ENCODE measurements at places on chromosomes 3 and 15.
A peak's percentile ranks its signal among the peaks of the same experiment; 100 is the strongest.

DNA sequence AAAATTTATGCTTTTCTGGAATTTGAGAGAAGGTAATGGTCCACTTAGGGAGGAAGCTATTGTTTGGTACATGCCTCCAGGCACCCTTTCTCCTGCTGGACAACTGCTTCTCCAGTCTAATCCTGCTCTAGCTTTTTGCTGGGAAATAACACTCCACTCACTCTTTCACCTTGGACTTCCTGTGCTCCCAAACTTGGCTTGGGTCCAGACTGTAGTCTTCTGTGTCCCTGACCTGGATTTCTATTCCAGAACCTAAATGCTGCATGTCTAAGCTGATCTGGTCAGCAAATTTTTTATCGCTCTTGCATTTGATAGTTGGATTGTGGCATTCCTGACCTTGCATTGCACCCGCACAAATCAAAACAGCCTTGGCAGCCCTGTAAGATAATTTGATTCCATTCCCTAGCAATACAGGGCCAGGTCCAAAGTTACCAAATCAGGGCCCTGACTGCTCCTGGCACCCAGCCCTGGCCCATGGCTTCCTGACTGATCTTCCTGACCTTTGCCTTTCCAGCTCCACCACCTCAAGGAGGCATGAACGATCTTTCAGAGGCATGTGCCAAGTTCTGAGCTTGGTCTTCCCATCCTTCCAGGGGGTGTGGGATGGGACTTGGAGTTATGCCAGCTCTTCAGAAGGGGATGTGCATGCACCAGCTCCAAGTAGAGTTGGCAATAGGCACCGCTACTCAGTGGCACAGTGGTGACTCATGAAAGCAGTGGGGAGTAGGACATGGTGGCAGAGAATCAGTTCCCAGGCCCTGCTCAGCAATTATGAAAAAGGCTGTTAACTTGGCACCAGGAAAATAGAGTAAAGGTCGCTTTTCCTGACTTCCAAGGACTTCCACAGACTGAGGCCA is 43.9 kb upstream of the GOLGA8J start:
- no peak for DNase-seq

GRCh38 chr3:194952841-194953241 is 267.2 kb downstream of the FAM43A start:
- peak; percentile 46 for DNase-seq

GRCh38 chr15:86935841-86936240 is 856.2 kb downstream of the AGBL1 start:
- no peak for DNase-seq

DNA sequence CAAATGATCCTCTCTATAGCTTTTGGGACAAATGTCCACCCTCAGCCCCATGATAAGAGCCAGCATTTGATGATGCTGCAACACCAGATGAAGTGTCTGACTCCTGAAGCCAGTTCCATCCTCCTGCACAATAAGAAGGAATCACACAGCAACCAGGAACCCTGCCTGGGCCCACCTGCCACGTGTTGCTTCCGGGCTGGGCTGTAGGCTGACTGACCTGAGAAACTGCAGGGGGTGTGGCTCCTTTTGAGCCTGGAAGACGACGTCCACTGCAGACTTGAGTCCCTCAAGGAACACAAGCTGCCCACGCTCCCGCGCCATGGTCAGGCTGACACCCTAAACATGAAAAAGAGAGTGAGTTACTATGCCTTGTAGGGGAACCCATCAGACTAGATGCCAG is 9.4 kb downstream of the ELP6 start:
- no peak for DNase-seq

- DNase-seq, result no peak
These were observed 37.9 kb upstream of the MECOM start for GRCh38 chr3:169701457-169701856.

GRCh38 chr15:82572986-82573385 is 32.7 kb upstream of the RPS17 start:
- DNase-seq, result no peak

DNA sequence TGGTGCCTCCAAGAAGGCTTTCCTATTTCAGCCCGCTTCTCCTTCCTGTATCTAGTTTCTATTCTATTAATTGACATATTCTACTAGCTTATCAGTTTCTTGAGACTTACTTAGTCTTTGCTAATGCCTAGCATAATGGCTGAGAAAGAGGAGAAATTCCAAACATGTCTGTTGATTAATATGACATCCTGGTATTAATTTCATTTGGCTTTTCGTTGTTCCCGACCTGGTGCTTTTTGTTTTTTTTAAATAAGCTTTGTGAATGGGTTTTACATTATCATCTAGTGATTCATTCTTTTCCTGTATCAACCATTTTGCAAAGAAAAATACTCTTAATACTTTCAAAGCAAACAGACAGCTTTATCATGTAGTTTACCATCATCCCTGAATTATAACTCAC is 13.1 kb downstream of the WDR53 start:
- no peak for DNase-seq

- no peak for DNase-seq
These were observed 62.7 kb upstream of the ZNF148 start for GRCh38 chr3:125437631-125438435.

- DNase-seq, result no peak
These were observed 425.4 kb downstream of the PLOD2 start for GRCh38 chr3:145735631-145736030.

- peak; percentile 57 for DNase-seq
These were observed 49.8 kb upstream of the SLC4A7 start for GRCh38 chr3:27533718-27534573.

GRCh38 chr3:188769831-188770230 is 401.9 kb upstream of the TPRG1 start:
- no peak for DNase-seq

- DNase-seq, result no peak
These were observed 2.0 kb downstream of the OR4F15 start for GRCh38 chr15:101813803-101814534.

DNA sequence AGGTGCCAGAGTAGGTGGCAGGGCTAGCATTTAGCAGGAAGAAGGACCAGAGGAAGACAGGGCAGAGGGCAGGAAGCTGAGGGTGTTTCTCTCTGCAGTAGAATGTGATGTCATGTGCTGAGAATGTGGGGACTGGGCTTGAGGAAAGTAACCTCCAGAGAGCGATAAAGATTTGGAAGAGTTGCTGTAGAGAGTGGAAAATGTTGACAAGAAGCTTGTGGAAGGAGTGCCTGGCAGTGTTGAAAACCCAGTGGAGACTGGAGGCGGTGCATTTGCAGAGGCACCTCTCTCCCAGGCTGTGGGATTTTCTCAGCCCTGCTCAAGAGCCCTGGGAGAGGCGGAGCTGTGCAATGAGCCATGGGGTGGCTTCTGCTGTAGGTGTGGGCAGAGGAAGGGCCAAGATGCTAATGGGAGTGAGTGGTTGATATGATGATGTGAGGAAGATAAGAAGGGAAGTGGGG is 54.8 kb downstream of the MESD start:
- no peak for DNase-seq

GRCh38 chr15:88882785-88883184 is 12.6 kb downstream of the HAPLN3 start:
- no peak for DNase-seq

DNA sequence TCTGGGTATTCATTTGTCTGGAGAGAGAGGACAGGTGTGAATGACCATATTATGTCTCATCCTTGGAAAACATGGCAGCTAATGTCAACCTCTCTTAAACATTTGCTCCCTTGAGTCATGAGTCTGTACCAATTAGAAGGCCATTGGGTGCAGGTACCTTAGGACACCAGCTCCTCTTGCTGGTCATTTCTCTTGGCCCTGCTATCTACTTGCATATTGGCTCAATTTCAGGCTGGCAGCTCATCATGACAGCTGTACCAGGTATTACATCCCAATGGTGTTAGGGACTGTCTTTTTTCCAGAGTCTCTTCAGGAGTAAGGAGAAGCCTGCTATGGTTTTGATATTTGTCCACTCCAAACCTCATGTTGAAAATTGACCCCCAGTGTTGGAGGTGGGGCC is 92.2 kb upstream of the ANKRD28 start:
- DNase-seq, result no peak

DNA sequence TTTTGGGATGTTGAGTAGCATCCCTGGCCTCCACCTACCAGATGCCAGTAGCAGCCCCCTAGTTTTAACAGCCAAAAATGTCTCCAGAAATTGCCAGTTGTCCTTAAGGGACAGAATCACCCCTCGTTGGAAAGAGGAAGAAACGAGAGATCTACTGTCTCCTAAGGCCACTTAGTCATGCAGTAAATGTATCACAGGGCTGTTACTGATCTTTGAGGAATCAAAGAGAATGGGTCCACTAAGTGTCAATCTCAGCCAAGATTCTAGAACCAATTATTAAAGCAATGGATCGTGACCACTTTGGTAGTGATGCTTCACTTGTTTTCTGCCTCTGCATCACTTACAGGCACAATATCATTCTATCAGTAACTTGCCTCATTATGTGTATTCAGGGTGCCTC is 26.4 kb downstream of the POLG start:
- no peak for DNase-seq

GRCh38 chr15:64749167-64749566 is 26.2 kb downstream of the RBPMS2 start:
- no peak for DNase-seq

DNA sequence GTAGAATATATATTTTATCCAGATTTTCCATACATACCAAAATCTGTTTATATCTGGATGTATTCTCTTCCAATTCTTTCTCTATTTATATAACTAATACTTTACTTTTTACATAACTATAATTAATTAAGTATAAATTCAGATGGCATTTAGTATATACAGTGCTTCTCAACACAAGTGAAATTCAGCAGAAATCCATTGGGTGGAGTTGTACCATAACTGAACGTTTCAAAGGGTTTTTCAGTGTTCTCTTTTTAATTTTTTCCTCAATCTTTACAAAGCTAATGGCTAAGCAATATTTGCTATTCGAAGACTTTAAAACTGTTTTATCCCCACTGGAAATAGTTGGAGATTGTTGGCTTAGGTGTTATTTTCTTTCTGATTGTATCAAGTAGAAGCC is 13.9 kb upstream of the ZBBX start:
- no peak for DNase-seq

DNA sequence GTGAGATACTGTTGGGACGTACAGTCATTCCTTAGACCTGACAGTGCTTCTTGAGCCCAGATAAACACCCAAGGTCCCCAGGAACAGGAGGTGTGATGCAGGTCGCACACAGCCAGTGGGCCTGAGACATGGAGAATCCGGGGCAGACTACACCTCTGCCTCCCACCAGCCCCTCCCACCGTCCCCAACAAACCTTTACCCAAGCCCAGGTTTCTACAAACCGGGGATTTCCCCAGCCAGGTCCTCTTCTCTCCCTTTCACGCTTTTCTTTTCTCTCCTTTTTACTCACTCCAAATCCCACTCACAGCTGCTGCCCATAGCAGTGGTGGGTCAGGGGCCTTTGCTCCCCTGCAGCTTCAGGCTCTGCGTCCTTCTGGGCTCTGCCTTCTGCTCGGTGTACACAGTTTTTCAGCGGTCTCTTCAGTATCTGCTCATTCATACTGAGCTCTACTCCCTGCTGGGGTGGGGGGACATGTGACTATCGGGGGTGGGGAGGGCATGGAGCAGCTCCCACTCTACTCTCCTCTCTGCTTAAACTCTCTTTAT is 4.8 kb upstream of the PCSK6 start:
- DNase-seq, result peak; percentile 12

DNA sequence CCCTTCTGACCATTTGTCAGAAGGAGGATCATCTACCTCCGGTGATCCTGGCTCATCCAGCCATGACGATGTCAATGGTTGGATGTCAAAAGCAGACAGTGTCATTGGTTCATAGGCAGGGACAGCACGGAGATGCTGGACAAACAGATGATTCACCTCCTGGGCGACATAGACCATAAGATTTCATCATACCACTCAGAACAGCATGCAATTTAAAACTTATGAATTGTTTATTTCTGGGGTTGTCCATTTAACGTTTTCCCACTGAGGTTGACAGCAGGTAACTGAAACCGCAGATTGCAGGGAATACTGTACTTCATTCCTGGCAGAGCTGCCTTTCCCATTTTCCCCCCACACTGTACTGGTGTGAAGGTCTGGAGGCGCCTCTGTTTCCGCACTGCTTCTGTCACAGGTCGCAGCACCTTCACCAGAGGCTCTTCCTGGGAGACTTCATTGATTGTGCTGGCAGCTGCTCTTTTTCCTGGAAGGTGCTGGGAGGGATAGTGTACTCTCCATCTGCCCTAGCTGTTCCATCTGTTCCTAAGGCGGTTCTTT is 32.5 kb upstream of the TMOD3 start:
- no peak for DNase-seq

DNA sequence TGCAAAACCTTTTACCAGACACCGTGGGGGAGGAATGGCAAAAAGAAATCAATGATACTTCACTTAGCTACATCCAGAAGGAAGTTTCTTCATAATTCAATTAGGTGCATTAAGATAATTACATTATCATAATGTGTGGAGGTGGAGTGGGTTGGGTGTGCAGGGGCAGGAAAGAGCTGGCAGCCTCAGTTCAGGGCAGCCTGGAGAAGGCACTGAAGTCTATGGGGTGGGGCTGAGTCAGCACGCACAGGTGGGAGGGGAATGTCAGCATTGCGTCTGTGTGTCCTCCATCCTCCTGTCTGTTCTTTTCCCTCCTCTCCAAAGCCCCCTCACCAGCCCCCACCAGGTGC is 278.8 kb downstream of the GABRG3 start:
- DNase-seq, result no peak

DNA sequence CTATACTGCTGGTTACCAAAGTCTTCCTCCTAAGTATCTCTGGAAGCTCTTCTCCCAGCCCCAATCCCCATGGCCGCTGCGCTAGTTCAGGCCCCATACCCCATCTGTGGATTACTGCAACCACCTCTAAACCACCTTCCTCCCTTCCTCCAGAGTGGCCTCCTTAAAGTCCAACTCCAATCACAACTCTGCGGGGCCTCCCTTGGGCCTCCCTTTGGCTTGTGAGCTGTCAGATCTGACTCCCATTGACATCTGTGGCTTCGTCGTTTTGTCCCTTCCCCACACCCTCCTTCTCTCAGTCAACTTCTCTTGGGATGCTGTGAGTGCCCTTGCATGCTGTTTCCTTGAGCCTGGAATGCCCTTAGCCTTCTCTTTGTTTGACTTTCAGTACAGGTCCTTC is 9.3 kb upstream of the HRH1 start:
- DNase-seq, result no peak

DNA sequence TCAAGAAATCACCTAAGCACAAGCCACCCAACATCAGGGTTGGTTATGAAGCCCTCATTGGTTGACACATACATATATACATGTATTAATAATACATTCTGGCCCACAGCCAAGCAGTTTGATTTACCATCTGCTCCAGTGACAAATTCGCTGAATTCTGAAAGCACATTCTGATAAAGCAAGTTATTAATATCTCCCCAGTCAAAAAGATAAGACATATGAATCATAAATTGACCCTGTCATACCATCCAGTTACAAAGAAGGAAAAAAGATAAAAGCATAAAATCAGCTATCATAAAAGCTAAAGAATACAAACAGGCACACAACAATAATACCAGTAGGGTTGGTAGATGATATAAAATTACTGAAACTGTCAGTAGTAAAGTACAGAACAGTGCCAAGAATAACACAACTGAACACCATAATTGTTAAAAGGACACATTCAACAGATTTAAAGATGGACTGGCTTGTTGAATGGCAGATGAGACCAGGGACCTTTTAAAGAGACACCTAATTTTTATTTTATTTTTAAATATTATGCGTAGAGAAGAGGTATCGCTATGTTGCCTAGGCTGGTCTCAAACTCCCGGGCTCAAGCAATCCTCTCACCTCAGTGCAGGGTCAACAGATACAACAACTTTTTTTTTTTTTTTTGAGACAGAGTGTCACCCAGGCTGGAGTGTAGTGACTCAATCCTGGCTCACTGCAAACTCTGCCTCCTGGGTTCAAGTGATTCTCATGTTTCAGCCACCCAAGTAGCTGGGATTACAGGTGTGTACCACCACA is 7.7 kb downstream of the SNX4 start:
- DNase-seq, result no peak
